Astrocyte (in vitro differentiated cells and primary cell): ENCODE measurements at places on chromosomes 7 and 10.
A peak's percentile ranks its signal among the peaks of the same experiment; 100 is the strongest.

GRCh38 chr7:34946486-34946885, 90.8 kb downstream of the DPY19L1 start:
- H3K27me3 ChIP-seq: no peaks in the 10 kb centered on the region
- H3K4me3 ChIP-seq: no peak overlapping the region
- no peak for DNase-seq
- no peaks in the 10 kb centered on the region for H3K36me3 ChIP-seq
- no peak overlapping the region for H3K27ac ChIP-seq

DNA sequence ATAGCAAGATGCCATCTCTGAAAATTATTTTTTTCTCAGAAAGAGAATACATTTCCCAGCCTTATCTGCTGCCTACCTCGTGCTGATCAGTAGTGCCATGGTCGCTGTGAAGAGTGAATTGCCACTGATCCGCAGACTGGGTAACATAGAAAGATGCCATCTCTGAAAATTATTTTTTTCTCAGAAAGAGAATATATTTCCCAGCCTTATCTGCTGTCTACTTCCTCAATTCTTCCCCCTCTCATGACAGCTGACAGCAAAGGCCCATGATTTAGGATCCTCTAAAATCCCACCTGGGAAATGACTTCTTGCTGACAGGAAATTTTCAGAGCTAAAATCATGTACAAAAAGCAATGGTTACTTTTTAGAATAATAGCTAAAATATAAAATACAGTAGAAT, 92.5 kb upstream of the AHR start:
- no peak overlapping the region for H3K4me3 ChIP-seq
- no peak for DNase-seq
- no peak overlapping the region for H3K27ac ChIP-seq
- H3K4me1 ChIP-seq: no peaks in the 10 kb centered on the region
- no peaks in the 10 kb centered on the region for H3K36me3 ChIP-seq

GRCh38 chr10:104317269-104317710, 21.0 kb downstream of the ITPRIP start:
- H3K36me3 ChIP-seq: peaks cover 13% of the 10 kb centered on the region
- no peak overlapping the region for H3K4me3 ChIP-seq
- H3K4me1 ChIP-seq: peaks cover 29% of the 10 kb centered on the region
- no peaks in the 10 kb centered on the region for H3K27me3 ChIP-seq
- no peak overlapping the region for H3K27ac ChIP-seq

GRCh38 chr10:110399965-110400933, 95.5 kb upstream of the SMNDC1 start:
- H3K27me3 ChIP-seq: no peaks in the 10 kb centered on the region
- no peak for DNase-seq
- peak overlapping the region; percentile 67 for H3K27ac ChIP-seq
- peaks cover 36% of the 10 kb centered on the region for H3K4me1 ChIP-seq

DNA sequence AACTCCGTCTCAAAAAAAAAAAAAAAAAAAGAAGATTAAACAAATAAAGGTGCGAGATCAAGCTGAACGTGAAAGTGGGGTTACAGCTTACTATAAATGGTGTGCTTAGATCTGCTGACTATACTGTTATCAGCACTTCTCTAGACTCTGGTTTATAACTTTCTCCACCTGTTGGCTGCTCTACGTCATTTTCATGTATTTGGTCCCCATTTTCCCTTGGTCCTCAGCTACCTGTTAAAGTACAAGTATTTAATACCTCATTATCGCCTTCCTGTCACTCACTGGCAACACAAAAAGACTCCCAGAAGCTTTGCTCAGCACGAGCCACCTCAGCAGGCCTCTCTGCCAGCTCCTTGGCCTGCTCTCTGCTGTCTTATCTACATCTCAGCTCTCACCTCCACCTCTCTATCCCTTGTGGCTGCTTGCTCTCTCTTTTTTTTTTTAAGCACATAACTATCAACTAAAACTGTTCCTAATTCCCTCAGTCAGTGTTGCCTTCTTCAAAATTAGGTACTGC, 95.0 kb downstream of the ARMH3 start:
- peaks cover 2% of the 10 kb centered on the region for H3K36me3 ChIP-seq
- H3K4me3 ChIP-seq: no peak overlapping the region
- H3K27me3 ChIP-seq: no peaks in the 10 kb centered on the region
- no peak overlapping the region for H3K27ac ChIP-seq
- no peak for DNase-seq

GRCh38 chr10:30869566-30869965, 162.1 kb downstream of the ZNF438 start:
- no peaks in the 10 kb centered on the region for H3K27me3 ChIP-seq
- H3K36me3 ChIP-seq: no peaks in the 10 kb centered on the region
- DNase-seq: no peak
- no peak overlapping the region for H3K4me3 ChIP-seq
- no peaks in the 10 kb centered on the region for H3K4me1 ChIP-seq
- H3K27ac ChIP-seq: no peak overlapping the region

DNA sequence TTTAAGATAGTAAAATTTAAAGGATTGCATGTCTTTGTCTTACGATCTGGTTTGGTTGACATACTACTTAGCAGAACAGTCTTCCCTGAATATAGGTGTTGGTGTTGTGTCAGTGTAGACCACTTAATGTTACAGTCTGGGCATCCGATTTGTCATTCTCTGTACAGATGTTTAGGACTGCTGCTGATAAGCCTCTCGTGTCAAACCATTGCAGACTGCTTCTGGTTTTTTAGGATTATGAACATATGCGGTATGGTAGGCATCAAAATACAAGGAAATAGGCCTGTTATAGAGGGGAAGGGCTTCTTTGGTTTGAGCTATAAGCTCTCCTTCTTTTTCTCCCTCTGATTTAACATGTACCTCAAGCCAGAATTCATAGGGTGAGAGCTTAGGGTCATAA, 7.4 kb downstream of the CYP3A43 start:
- H3K4me3 ChIP-seq: no peak overlapping the region
- H3K36me3 ChIP-seq: no peaks in the 10 kb centered on the region
- peaks cover 12% of the 10 kb centered on the region for H3K27me3 ChIP-seq
- H3K4me1 ChIP-seq: no peaks in the 10 kb centered on the region
- no peak for DNase-seq
- no peak overlapping the region for H3K27ac ChIP-seq

- H3K36me3 ChIP-seq: no peaks in the 10 kb centered on the region
- H3K27me3 ChIP-seq: no peaks in the 10 kb centered on the region
- no peak overlapping the region for H3K4me3 ChIP-seq
- H3K27ac ChIP-seq: no peak overlapping the region
- no peaks in the 10 kb centered on the region for H3K4me1 ChIP-seq
- DNase-seq: no peak
Observed at GRCh38 chr10:101414034-101414433, 60.1 kb downstream of the BTRC start.

DNA sequence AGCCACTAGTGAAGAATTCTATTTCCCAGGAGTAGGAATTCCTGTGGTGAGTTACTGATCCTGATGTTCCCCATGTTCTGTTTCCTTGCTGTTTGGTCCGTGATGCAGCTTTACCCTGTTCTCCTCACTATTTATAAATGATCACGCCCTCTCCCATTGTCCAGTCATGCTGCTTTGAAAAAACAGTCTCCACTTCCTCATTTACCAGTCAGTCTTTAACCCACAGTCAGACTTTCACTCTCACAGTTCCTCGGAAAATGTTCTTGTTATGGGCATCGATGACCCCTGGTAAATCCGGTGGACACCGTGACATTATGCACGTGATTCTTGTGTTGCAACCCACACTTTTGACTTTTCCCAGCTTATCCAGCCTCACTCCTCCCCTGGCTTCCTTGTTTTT, 14.4 kb downstream of the SCIN start:
- peak; percentile 51 for DNase-seq
- no peaks in the 10 kb centered on the region for H3K27me3 ChIP-seq
- H3K4me1 ChIP-seq: no peaks in the 10 kb centered on the region
- H3K27ac ChIP-seq: peak overlapping the region; percentile 45
- no peak overlapping the region for H3K4me3 ChIP-seq

DNA sequence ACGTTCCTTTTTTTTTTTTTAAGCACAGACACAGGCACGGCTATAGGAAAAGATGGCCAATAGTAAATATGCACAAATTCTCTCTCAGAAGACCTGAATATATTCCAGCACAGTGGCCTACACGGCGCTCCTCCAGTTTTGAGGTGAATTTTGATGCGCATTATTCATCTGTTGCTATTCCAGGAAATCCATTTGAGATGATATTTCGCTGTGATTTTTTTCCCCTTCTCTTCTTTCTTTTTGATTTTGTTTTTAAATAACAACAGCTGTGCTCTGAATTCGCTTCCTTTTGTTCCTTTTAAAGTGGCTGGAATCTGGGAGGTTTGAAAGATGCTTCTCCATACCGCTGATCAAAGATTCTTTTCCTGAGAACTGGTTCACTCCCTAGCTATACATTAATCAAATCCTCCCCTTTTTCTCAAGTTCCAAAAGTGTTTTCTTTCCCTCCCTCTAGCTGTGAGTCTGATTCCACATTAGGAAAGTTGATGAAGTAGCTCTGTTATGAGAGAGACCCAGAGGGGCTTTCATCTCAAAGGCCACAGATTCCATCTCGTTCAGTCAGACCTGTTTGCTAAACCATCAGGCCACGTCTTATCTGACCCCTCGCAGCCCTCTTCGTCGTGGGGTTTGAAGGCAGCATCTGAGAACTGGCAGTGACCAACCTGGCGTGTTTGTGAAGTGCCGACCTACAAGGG, 602.7 kb upstream of the NRP1 start:
- H3K36me3 ChIP-seq: no peaks in the 10 kb centered on the region
- no peaks in the 10 kb centered on the region for H3K27me3 ChIP-seq
- no peak overlapping the region for H3K27ac ChIP-seq
- DNase-seq: no peak
- H3K4me3 ChIP-seq: no peak overlapping the region

- H3K27ac ChIP-seq: no peak overlapping the region
- H3K4me3 ChIP-seq: no peak overlapping the region
- DNase-seq: no peak
- H3K36me3 ChIP-seq: no peaks in the 10 kb centered on the region
- no peaks in the 10 kb centered on the region for H3K4me1 ChIP-seq
Observed at GRCh38 chr10:52379287-52379686, 65.2 kb downstream of the DKK1 start.

- no peaks in the 10 kb centered on the region for H3K27me3 ChIP-seq
- no peaks in the 10 kb centered on the region for H3K36me3 ChIP-seq
- no peak for DNase-seq
- no peak overlapping the region for H3K27ac ChIP-seq
Observed at GRCh38 chr10:1620803-1621202, 116.5 kb downstream of the ADARB2 start.

GRCh38 chr10:44312401-44312800, 72.5 kb downstream of the CXCL12 start:
- H3K36me3 ChIP-seq: no peaks in the 10 kb centered on the region
- no peaks in the 10 kb centered on the region for H3K27me3 ChIP-seq
- no peak overlapping the region for H3K4me3 ChIP-seq
- no peaks in the 10 kb centered on the region for H3K4me1 ChIP-seq
- no peak overlapping the region for H3K27ac ChIP-seq

DNA sequence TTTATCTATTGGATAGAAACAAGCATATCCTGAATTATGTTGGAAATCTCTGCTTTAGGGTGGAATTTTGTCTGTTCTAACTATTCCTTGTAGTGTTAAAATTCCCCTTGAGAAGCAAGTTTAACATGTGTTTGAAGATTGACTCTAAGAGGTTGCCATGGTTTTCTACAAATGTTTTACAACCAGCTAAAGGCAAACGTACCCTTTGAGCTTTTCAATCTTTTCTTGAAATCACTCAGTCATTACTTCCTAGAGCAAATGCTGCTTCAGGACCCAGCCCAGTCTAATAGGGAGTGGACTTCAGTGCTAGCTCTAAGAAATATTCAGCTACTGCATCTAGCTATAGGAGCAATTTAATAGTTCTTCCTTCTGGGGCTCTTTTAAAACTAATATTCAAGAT, 118.8 kb upstream of the IFRD1 start:
- DNase-seq: no peak
- H3K4me3 ChIP-seq: no peak overlapping the region
- H3K27me3 ChIP-seq: no peaks in the 10 kb centered on the region
- no peaks in the 10 kb centered on the region for H3K4me1 ChIP-seq
- H3K36me3 ChIP-seq: no peaks in the 10 kb centered on the region

- H3K4me3 ChIP-seq: no peak overlapping the region
- no peak overlapping the region for H3K27ac ChIP-seq
- H3K36me3 ChIP-seq: no peaks in the 10 kb centered on the region
- H3K4me1 ChIP-seq: peaks cover under 1% of the 10 kb centered on the region
- no peak for DNase-seq
- no peaks in the 10 kb centered on the region for H3K27me3 ChIP-seq
Observed at GRCh38 chr10:120490288-120490687, 33.3 kb downstream of the PLPP4 start.

DNA sequence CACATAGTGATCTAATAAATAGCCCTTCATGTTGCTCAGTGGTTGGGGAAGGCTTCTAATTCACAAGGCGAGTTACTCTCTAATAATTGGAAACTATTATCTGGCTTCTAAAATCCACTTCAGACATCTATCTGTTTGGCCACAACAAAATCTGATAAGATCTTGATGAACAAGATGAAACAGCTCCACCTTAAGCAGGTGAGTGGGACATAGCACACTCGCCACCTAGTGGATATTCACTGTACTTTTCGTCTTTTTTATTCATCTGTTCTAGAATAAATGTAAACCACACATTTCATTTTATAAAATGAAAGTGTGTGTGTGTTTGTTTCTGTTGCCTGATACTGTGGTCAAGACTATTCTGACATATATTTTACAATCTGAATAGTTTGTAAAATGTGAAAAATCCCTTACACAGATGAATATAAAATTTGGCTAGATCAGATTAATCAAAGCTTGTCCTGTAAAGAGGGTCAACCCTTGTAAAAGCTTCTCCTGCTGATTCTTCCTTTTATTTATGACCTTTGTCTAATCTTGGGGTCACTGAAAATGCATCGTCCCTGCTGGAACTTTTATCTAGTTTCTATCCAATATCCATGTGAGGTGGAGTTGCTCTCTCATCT, 26.5 kb upstream of the CNTNAP2 start:
- H3K4me1 ChIP-seq: no peaks in the 10 kb centered on the region
- H3K4me3 ChIP-seq: no peak overlapping the region
- H3K27ac ChIP-seq: no peak overlapping the region
- no peaks in the 10 kb centered on the region for H3K36me3 ChIP-seq
